ENCODE measurements at places on chromosomes 3 and 15.

GRCh38 chr3:130395916-130396315, 50.4 kb downstream of the COL6A5 start:
- no peak for DNase-seq

DNA sequence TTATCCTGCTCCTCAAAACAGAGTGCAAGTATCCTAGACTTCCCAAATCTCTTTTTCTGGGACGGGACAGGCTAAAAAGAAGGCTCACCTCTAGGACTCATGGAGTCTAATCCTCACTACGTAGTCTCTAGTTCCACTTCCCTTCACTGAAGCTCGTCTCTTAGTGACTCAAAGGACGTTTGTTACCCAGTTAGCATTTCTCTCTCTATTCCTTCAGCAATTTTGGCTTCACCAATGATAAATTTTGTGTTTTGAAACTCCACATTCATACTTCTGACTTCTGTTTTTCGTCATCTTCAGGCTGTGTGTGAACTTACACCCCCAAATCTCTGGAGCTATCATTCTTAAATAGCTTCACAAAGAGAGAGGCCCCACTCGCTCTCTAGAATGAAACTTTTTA, 627.1 kb downstream of the NAALADL2 start:
- no peak for DNase-seq

- DNase-seq, result no peak
These were observed 183.3 kb downstream of the TNIK start for GRCh38 chr3:171276923-171277322.

DNA sequence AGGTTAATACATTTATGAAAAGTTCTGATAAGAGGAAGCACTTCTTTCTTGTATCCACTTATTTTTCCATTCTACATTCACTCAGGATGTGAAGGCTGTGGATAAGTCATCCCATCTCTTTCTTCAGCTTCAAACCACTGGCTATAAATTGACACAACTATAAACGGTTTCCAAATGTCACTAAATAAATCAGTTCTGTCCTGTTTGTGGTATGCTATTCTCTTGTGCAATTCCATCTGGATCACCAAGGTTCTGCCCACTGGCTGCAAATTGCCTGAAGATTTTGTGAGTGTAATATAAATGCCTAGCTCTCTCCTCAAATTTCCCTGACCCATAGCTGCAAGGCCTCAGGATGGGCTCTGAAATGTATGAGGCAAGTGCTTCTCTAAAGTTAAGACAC, 7.1 kb upstream of the LMOD3 start:
- no peak for DNase-seq

All from NCI-H1105 treated with DMSO at 0.1 percent for 48 hours (cell line).